Daoy (cell line): ENCODE measurements at places on chromosomes 13 and 19. TPM values are rescaled to one million over a fixed set of nuclear protein-coding genes. Genes with fewer than 3 reads are reported as not detected.

Gene TMEM221
- total RNA-seq: not detected in 2 replicates

Gene PRTN3
- not detected in 2 replicates for total RNA-seq

GRCh38 chr19:15971224-15971780 is 22.5 kb downstream of the OR10H4 start:
- no peak for DNase-seq

DNA sequence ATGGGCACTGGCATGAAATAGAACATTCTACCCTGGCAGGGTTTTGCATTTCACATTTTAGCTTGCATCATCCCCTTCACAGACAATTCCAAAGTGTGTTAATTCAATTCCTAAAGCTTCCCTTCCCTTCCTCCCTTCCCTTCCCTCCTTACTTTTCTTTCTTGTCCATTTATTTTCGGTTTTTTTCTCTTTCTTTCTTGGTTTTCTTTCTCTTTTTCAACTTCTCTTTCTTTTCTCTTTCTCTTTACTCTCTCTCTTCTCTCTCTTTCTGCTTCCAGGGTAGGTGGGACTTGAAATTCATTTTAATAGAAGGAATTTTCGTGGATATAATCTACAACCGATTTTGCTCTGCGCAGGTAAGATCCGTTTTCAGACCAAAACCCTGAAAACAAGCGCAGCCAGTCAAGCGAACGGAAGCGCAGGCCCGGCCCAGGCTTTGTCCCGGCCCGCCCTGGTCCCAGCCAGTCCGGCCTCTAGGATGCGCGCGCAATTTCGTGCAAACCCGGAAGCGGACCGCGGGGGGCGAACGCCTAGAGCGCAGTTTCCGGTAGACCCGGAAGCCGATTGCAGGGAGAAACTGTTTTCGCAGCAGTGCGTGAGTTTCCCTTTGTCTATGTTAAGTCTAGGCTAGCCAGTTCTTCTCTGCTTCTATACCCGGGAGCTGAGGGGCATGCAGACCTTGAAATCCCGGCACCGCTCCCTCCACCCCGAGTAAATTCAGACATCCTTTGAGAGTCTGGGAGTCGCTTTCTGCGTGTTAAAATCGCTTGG is at the start of gene ZNF528:
Gene ZNF528 (plus strand): TSS at position 540 of the 771 bp plus-strand sequence. CDS start 4,165 bp downstream, outside the sequence.
- DNase-seq: peak; percentile 97

GRCh38 chr19:17296976-17297375 is 6.2 kb downstream of the ABHD8 start:
- DNase-seq: no peak

- DNase-seq: no peak
Measured at GRCh38 chr13:113367020-113367560, 3.2 kb upstream of the GRTP1 start.
